ENCODE measurements at places on chromosomes 5 and 9.
A peak's percentile ranks its signal among the peaks of the same experiment; 100 is the strongest.

- no peaks in the 10 kb centered on the region for H3K4me1 ChIP-seq
- no peaks in the 10 kb centered on the region for H3K27me3 ChIP-seq
- no peak for DNase-seq
- H3K4me3 ChIP-seq = no peak overlapping the region
- no peaks in the 10 kb centered on the region for H3K36me3 ChIP-seq
Observed at GRCh38 chr5:87827539-87827938, 414.8 kb upstream of the CCNH start.

GRCh38 chr5:35826056-35826455 lies 30.6 kb upstream of the IL7R start:
- no peak overlapping the region for H3K4me3 ChIP-seq
- H3K27me3 ChIP-seq = no peaks in the 10 kb centered on the region
- peaks cover 2% of the 10 kb centered on the region for H3K4me1 ChIP-seq
- H3K27ac ChIP-seq = no peak overlapping the region
- DNase-seq = no peak
- no peaks in the 10 kb centered on the region for H3K36me3 ChIP-seq

- no peak overlapping the region for H3K4me3 ChIP-seq
- H3K27ac ChIP-seq = no peak overlapping the region
- H3K27me3 ChIP-seq = peaks cover 9% of the 10 kb centered on the region
- no peaks in the 10 kb centered on the region for H3K36me3 ChIP-seq
- H3K4me1 ChIP-seq = no peaks in the 10 kb centered on the region
Observed at GRCh38 chr5:9538504-9538903, 7.4 kb downstream of the SEMA5A start.

GRCh38 chr9:95065224-95065623 lies 252.3 kb downstream of the FANCC start:
- H3K27ac ChIP-seq = no peak overlapping the region
- H3K4me1 ChIP-seq = no peaks in the 10 kb centered on the region
- no peaks in the 10 kb centered on the region for H3K36me3 ChIP-seq
- H3K27me3 ChIP-seq = no peaks in the 10 kb centered on the region
- DNase-seq = no peak

- no peak overlapping the region for H3K4me3 ChIP-seq
- H3K36me3 ChIP-seq = no peaks in the 10 kb centered on the region
- no peak for DNase-seq
- H3K27ac ChIP-seq = no peak overlapping the region
- no peaks in the 10 kb centered on the region for H3K4me1 ChIP-seq
Observed at GRCh38 chr9:98654247-98654646, 54.5 kb downstream of the GABBR2 start.

DNA sequence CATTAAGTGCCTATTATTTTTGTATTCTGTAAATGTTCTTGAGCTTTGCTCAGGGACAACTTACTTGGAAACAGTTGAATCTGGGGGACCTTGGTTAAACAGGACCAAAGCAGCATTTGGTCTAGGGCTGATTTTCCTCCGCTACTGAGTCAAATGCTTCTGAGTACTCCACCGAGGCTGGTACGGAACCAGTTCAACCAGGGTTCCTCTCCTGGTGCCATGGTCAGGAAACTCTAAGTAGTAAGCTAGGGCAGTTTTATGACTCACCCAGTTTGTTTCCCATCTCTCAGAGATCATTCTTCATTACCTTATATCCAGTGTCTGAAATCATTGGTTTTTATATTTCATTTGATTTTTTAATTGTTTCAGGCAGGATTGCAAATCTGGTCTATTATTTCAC lies 111.9 kb upstream of the TNFAIP8 start:
- no peaks in the 10 kb centered on the region for H3K27me3 ChIP-seq
- H3K27ac ChIP-seq = no peak overlapping the region
- no peak for DNase-seq
- H3K36me3 ChIP-seq = peaks cover 25% of the 10 kb centered on the region
- no peaks in the 10 kb centered on the region for H3K4me1 ChIP-seq

DNA sequence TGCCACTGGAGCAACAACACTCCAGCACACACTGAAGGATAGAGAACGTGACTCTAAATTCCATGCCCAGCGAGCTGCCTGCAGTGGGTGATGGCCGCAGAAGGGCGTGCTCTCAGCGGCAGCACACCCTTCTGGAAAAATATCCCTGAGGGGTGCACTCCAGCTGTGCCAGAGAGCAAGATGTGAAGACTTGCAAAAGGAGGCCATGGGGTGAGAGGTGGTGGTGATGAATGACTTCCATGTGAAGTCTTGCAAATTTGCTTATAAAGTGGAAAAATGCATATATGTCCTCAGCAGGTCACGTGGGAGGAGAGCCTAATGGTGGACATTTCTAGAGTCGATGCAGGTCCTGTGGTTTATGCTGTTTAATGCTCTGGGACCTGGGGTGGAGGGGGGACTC lies 39.8 kb upstream of the COL5A1 start:
- no peak for DNase-seq
- no peak overlapping the region for H3K4me3 ChIP-seq
- no peaks in the 10 kb centered on the region for H3K27me3 ChIP-seq

DNA sequence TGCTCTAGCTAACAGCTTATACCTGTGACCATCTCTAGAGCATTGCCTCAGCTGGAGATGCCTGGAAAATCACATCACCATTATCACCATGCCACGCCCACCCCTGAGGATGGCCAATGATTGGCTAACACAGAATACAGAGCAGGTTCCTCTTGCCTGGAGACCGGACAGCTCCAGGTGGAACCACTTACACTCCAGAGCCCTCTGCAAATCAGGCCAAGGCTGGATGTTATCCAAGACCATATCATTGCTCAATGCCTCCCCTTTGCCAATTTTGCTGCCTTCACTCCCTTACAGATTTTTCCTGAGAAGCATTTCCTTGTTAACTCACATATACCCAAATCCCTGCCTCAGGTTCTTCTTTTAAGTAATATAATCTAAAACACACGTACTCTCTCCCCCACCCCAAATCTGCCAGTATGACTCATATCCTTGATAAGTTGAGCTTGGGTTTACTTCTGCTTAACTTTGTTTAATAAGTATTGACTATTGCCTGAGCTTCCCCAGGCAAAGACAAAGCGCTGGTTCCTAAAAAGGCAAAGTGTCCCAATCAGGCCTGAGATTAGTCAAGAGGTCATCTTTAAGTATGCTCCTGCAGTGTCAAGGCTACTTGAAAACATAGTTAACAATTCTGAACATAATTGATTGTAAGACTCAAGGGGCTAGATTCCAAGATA lies 309.6 kb downstream of the EPB41L4A start:
- no peak overlapping the region for H3K4me3 ChIP-seq
- no peaks in the 10 kb centered on the region for H3K27me3 ChIP-seq
- H3K4me1 ChIP-seq = peaks cover 16% of the 10 kb centered on the region
- DNase-seq = peak; percentile 57
- H3K27ac ChIP-seq = no peak overlapping the region

DNA sequence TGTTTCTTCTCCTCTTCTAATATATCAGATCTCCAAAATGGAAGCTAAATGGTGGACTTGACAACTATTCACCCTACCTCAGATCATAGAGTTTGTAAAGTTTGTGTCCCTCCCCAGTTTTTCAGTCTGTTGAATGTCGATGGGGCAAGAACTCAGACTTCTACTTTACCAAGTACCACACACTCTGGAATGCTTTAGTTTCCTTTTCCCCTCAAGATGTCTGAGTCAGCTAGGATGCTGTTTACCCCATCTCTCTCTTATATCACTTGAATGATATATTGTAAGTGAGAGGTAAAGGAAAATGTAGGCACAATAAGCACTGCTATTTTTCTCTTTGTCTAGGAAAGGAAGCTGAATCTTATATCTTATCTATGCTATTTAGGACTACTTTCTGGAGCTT lies 25.9 kb upstream of the TAL2 start:
- H3K27me3 ChIP-seq = no peaks in the 10 kb centered on the region
- H3K4me3 ChIP-seq = no peak overlapping the region
- no peak for DNase-seq
- no peaks in the 10 kb centered on the region for H3K4me1 ChIP-seq

GRCh38 chr9:116479056-116479544 lies 208.0 kb upstream of the TRIM32 start:
- no peaks in the 10 kb centered on the region for H3K4me1 ChIP-seq
- H3K4me3 ChIP-seq = no peak overlapping the region
- no peaks in the 10 kb centered on the region for H3K36me3 ChIP-seq

GRCh38 chr9:132199056-132199455 lies 37.2 kb downstream of the NTNG2 start:
- H3K36me3 ChIP-seq = no peaks in the 10 kb centered on the region
- H3K27ac ChIP-seq = no peak overlapping the region
- no peak overlapping the region for H3K4me3 ChIP-seq
- no peaks in the 10 kb centered on the region for H3K27me3 ChIP-seq
- no peaks in the 10 kb centered on the region for H3K4me1 ChIP-seq

- H3K36me3 ChIP-seq = no peaks in the 10 kb centered on the region
- H3K27me3 ChIP-seq = no peaks in the 10 kb centered on the region
- H3K4me1 ChIP-seq = no peaks in the 10 kb centered on the region
- no peak for DNase-seq
Observed at GRCh38 chr9:107358986-107359385, 75.9 kb downstream of the RAD23B start.

DNA sequence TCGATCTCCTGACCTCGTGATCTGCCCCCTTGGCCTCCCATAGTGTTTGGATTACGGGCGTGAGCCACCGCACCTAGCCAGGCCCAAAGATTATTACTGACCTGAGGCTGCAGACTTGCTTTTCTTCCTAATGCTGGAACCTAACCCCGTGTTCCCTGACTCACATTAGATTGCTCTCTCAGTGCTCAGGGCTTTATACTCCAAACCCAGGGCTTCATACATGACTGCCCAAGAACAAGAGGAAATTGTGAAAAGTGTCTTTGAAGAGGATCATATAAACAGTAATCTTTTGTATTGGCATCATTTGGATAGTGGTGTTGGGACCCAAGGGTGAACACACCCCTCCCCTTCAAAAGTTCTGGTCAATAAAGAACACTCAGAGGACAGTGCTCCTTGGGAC lies 233.3 kb upstream of the TAS2R1 start:
- DNase-seq = no peak
- no peaks in the 10 kb centered on the region for H3K36me3 ChIP-seq
- H3K4me1 ChIP-seq = no peaks in the 10 kb centered on the region
- no peaks in the 10 kb centered on the region for H3K27me3 ChIP-seq
- no peak overlapping the region for H3K27ac ChIP-seq
- no peak overlapping the region for H3K4me3 ChIP-seq

DNA sequence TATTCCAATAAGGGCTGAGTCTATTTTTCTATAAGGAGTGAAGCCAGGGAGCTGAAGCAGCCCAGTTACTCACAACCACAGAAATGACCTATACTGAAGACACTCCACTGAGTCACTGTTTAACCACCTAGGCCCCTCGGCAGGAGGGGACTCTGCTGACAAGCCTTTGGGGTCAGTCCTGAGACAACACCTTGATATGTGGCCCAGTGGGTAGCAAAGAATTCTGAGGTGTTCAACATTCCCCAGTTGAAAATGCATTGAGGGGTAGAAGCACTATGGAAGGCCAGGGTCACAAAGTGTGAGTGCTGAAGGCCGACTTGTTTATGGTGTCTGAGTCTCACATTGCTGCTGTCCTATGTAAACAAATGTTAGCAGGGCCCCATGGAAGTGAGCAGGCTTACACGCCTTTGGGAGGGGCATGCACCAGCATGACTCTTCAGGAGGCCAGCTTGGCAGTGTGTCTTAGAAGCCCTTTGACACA lies 112.6 kb upstream of the NFIL3 start:
- no peak overlapping the region for H3K4me3 ChIP-seq
- H3K27ac ChIP-seq = no peak overlapping the region
- DNase-seq = no peak
- no peaks in the 10 kb centered on the region for H3K4me1 ChIP-seq
- no peaks in the 10 kb centered on the region for H3K36me3 ChIP-seq
- H3K27me3 ChIP-seq = no peaks in the 10 kb centered on the region

- no peak for DNase-seq
- no peaks in the 10 kb centered on the region for H3K36me3 ChIP-seq
- no peak overlapping the region for H3K4me3 ChIP-seq
- no peak overlapping the region for H3K27ac ChIP-seq
- peaks cover 8% of the 10 kb centered on the region for H3K4me1 ChIP-seq
- H3K27me3 ChIP-seq = no peaks in the 10 kb centered on the region
Observed at GRCh38 chr5:142097681-142098080, 10.9 kb upstream of the NDFIP1 start.

- no peak overlapping the region for H3K4me3 ChIP-seq
- no peak overlapping the region for H3K27ac ChIP-seq
- H3K4me1 ChIP-seq = no peaks in the 10 kb centered on the region
- H3K27me3 ChIP-seq = no peaks in the 10 kb centered on the region
- H3K36me3 ChIP-seq = no peaks in the 10 kb centered on the region
Observed at GRCh38 chr5:131877873-131878272, 67.6 kb downstream of the MEIKIN start.

DNA sequence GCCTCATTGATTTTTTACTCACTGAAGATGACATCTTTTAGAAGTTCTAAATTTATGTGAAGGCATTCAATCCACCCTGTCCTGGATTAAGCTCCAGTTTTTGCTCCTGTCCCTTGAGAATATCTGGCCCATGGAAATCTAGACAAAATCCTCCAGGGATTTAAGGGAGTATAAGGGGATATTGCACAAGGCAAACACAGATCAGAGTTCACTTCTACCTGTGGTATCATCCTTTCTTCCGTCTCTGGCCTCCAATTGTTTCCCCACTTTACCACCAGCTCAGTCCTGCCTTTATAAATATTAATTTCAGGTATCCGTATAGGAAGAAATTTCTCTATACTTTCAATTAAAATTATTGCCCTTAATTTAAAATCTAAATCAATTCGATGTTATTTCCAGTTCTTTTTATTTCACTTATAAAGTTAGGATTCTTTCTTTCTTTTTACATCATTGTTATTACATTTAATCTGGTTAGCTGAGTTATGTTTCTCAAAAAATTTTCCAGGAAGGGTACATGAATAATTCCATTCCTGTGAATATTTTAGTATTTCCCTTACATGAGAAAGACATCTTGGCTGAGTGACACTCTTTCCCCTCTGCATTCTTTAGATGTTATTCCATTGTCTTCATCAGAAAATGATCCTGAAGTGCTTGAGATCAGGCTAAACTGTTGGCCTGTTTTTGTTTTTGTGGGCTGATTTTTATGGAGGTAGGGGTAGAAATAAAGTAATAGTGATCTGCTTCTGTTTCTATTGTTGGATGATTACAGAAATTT lies 194.3 kb upstream of the MAP3K1 start:
- H3K4me1 ChIP-seq = peaks cover 1% of the 10 kb centered on the region
- H3K27me3 ChIP-seq = no peaks in the 10 kb centered on the region
- H3K36me3 ChIP-seq = peaks cover 6% of the 10 kb centered on the region
- no peak overlapping the region for H3K4me3 ChIP-seq
- H3K27ac ChIP-seq = no peak overlapping the region

- no peaks in the 10 kb centered on the region for H3K27me3 ChIP-seq
- H3K36me3 ChIP-seq = no peaks in the 10 kb centered on the region
- H3K4me3 ChIP-seq = no peak overlapping the region
- no peak for DNase-seq
- no peaks in the 10 kb centered on the region for H3K4me1 ChIP-seq
Observed at GRCh38 chr5:91076138-91076537, 307.0 kb downstream of the ARRDC3 start.

DNA sequence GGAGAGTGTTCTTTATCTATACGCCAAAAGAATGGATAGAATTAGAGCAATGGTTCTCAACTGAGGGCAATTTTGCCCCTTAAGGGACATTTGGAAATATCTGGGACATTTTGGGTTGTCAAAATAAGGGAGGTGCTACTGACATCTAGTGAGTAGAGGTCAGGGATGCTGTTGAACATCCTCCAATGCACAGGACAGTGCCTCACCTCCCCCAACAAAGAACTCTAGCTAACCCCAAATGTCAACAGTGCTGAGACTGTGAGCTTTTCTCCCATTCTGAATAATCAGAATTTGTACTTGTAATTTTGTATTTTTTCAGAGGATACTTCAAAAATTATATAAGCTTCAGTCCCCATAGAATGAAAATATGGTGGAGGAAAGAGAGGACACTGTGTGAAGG lies 8.6 kb upstream of the SMC5 start:
- no peak for DNase-seq
- no peak overlapping the region for H3K4me3 ChIP-seq
- no peaks in the 10 kb centered on the region for H3K36me3 ChIP-seq
- no peaks in the 10 kb centered on the region for H3K27me3 ChIP-seq
- no peak overlapping the region for H3K27ac ChIP-seq
